NAMALWA (cell line): ENCODE measurements at places on chromosomes 16 and 17.

DNA sequence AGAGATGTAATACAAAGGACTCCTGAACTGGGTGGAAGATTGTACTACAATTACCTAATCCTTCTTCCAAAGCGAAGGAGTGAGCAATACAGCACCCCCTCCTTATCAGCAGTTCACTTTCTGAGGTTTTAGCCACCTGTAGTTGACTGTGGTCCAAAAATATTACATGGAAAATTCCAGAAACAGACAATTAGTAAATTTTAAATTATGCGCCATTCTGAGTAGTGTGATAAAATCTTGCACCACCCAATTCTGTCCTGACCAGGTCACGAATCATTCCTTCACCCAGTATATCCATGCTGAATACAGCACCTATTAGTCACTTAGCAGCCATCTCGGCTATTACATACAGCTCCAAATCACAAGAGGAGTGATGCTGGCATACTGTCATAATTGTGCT is 23.2 kb downstream of the VPS53 start:
- DNase-seq = no peak

GRCh38 chr16:67082891-67083290 is 26.9 kb upstream of the PHAF1 start:
- DNase-seq = no peak

DNA sequence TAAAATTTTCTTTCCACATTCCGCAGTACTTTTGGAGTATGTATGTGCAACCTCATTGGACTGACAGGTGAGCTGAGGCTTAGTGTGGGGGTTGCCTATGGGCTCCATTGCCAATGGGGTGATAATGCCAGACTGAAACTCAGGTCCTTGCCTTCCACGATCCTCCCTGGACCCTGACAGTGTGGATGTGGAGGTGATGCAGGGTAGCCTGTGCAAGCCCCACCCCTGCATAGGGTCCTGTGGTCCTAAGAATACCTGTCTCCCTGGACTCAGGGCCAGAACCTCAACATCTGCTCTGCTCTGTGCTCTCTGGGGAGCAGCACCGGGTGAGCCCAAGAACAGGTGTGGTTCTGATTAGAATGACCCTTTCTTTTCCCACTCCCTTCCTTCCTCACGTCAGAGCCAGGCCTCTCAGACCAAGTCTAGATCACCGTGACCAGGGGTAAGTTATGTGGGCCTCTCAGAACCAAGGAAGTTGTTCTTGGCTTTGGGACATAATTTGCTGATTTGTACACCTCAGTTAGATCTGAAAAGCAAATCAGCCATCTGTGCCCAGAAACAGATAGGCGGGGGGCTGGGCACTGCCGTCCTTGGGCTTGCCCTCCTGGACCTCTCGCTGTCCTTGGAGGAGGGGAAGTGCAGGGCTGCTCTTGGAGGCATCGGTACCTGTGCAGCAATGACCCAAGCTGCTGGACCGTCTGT is 8.4 kb upstream of the TNS4 start:
- DNase-seq = no peak

GRCh38 chr17:14321476-14321949 is 20.6 kb downstream of the HS3ST3B1 start:
- DNase-seq = no peak

DNA sequence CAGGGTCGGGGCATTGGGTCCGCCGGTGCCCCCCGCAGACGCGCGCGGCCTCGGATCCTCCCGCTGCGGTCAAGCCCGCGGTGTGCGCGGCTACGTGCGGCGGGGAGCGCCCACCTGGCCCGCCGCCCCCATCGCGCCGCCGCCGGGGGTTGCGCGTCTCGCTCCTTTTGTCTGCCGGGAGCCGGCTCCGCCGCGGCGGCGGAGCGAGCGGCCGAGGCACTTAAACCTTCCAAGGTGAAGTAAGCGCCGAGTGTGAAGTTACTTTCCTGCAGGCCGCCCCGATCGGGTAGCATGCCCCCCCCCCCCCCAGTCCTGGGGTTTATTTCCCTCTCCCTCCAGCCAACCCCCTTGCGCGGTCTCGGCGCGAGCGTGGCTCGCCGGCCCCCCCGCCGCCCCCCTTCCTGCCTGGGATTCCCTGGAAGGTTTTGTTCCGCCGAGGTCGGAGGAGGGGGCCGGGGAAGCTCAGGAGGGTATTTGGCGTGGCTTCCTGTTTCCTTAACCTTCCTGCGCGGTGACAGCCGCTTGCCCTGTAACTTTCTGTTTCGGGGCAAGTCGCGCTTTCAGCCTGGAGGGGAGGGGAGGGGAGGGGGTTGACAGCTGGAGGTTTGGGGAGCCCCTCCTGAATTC is 56.6 kb upstream of the GSE1 start:
- peak; percentile 79 for DNase-seq

- peak; percentile 53 for DNase-seq
Observed at GRCh38 chr16:31875112-31875803, 1.7 kb downstream of the ZNF267 start.

GRCh38 chr17:83175119-83175821 is 95.9 kb downstream of the METRNL start:
- peak; percentile 29 for DNase-seq

GRCh38 chr16:21158208-21159110 is at the start of gene LDAF1:
Gene LDAF1, plus strand, starts transcription at chr16:21158674. Its CDS starts 2,509 bp downstream, at chr16:21161183.
- DNase-seq = peak; percentile 82

DNA sequence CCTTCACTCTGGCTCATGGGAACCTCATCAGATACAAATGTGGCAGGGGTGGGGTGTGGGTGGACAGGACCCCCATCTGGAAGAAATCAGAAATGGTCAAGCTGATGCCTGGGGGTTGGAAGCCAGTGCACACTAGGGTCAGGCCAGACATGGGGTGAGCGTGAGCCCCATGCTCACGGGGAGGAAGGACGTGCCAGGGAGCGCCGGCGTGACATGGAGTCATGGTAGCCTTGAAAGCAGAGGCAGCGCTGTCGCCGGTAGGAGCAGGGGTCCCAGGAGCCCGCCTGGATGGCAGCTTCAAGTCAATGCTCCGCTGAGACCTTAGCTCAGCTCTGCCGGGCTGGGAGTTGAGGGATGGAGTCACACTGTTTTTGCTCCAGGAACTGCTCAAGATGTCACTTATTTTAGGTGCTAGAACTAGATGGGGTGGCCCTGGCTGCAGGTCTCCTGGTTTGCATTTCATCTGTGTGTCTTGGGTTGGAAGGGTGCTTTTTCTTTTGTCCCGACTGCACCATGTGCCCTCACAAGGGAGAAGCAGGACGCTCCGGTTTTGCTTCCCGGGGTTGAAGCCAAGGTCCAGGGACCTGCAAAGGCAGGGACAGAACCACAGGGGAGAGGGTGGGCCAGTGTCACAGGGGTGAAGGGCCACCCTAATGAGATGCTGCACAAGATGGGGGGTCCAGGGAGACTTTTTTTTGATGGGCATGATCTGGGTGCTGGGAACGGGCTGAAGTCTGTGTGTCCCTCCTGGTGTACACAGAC is 51.4 kb downstream of the USP22 start:
- DNase-seq = no peak

- no peak for DNase-seq
Observed at GRCh38 chr17:34865716-34866115, 95.5 kb downstream of the CCT6B start.

DNA sequence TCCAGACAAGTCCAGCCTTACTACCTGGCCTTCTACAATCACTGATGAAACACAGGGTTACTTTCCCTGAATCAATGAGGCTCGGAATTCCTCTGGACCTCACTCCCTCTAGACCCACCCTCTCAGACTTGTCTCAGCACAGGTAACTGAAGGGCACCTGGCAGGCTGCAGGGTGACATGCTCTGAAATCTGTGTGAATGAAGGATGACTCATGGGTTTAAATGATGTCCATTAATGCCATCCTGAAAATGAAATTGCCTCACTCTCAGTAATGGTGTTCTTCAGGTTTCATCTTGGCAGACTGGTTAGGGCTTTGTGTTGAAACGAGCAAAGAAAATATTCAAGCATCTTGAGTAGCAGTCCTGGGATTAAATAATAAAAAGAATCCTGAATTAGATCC is 134.4 kb downstream of the MAF start:
- no peak for DNase-seq

- DNase-seq = no peak
Observed at GRCh38 chr17:38910325-38910724, 15.1 kb upstream of the LASP1NB start.

DNA sequence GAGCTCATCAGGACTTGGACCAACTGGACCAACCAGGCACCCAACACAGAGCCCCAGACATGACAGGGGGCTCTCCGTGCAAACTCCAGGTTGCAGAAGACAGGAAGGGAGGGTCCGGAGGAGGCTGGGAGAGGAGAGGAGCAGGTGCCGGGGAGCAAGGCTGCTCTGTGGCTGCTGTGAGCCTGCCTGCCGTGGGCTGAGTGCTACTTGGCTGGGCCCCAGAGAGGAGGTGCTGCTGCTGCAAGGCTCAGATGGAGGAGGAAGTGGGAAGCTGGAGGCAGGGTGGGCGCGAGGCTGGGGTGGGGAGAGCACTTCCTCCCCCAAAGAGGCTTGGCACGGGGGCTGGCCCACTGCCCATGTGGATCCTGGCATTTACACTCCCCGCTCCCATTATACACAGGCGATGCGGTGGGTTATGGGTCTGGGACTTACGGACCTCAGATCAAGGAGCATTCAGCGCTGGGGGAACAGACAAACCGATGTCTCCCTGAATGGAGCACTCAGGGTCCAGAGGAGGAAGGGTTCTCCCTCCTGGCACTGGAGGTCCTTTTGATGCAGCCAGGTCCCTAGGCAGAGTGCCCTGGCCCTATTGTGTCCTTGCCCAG is 15.9 kb downstream of the EPOP start:
- no peak for DNase-seq

GRCh38 chr17:7579834-7580603 is 581 bp downstream of the CD68 start:
- DNase-seq = no peak

DNA sequence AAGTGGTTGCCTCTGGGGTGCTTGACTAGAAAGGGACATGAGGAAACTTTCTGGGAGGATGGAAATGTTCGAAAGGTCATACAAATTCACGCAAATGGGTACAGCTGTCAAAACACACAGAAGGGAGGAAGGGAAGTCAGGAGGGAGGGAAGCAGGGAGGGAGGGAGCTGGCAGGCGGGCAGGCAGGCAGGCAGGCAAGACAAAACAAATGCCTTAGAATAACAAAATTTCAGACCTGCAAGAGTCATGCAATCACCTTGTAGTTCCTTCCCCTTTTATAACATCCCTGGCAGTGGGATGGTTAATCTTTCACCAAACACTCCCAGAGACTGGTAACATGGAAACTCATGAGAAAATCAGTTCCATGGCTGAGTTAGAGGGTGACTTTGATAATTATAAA is 189.2 kb downstream of the STX8 start:
- no peak for DNase-seq

- DNase-seq = peak; percentile 31
Observed at GRCh38 chr16:17053536-17054160, 417.1 kb downstream of the XYLT1 start.

DNA sequence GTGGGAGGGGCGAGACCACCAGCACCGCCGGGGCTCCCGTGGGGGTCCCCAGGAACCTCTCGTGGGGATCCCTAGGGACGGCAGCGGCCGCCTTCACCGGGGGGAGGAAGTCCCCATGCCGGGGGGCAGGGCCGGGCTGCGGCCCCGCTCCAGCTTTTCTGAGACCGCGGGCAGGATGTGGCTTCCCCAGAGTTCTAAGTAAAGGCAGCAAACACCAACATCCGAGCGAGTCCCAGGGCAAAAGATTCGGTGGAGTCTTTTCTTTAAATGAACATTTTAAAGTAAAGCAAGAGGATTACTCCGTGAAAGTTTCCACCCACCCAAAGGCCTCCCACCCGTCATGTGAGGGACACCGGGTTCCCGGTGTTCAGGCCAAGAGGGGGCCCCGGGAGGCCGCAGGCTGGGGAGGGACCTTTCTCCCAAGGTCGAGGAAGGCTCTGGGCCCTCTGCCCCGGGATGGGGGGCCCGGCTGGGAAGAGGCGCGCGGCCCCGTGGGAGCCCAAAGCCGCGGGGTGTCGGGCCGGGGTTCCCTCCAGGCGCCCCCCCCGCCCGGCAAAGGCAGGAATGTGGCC is 137.2 kb upstream of the RPH3AL start:
- DNase-seq = no peak

- no peak for DNase-seq
Observed at GRCh38 chr17:78958641-78959127, 21.0 kb downstream of the LGALS3BP start.

DNA sequence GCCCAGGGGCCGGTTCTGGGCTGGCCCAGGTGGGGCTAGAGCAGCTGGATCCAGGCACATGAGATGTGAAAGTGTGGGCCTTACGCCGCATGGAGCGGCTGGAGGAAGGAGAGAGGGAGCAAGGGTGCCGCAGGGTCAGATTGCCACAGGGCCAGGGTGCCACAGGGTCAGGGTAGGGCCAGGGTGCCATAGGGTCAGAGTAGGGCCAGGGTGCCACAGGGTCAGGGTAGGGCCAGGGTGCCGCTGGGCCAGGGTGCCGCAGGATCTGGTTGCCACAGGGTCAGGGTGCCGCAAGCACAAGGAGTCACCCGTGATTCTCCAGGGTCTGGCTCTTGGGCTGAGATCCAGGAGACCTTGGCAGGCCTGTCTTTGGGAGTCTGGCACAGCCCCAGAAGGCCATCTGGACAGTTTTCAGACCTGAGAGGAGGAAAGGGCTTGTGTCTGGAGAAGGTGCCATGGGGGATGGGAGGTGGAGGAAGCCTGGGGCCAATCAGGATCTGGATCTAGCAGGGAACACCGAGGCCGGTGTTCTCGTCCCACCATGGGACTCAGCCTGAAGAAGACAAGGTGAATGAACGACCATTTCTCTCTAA is 13.1 kb upstream of the LASP1NB start:
- DNase-seq = no peak

- DNase-seq = no peak
Observed at GRCh38 chr16:71347146-71347545, 11.4 kb upstream of the CALB2 start.

DNA sequence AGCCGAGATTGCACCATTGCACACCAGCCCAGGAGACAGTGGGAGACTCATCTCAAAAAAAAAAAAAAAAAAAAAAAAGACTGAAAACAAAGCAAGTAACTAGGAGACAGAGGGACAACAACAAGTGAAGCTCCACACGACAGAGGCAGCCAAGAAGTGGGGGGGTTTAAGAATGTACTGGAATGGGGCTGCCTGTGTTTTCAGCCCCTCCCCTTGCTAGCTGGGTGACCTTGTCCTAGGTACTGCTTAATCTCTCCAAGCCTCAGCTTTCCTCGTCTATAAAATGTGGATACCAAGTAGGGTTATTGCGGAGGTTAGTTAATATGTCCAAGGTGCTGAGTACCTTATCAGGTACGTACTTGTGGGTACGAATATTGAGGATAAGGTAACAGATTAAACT is 163.8 kb upstream of the CACNG5 start:
- DNase-seq = no peak

DNA sequence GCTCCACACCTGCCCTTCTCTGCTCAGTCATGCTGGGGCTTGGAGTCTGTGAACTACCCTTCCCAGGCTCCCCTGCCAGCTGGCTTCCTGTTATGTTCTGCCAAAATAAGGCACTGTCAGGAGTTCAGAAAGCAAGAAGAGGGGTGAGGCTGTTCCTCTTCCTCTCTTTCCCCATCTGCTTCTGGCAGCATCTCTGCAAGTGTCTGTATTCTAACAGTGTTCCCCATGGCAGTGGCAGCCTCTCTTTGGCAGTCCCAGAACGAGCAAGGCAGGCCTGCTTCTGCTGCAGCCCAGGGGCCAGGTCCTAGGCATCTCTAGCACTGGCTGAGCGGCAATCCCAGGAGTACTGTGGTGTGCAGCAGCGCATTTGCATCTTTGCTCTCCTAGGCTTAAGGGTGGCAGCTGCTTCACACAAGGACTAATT is 219.1 kb downstream of the STX8 start:
- DNase-seq = no peak
